ENCODE measurements at places on chromosomes 3 and 15.

DNA sequence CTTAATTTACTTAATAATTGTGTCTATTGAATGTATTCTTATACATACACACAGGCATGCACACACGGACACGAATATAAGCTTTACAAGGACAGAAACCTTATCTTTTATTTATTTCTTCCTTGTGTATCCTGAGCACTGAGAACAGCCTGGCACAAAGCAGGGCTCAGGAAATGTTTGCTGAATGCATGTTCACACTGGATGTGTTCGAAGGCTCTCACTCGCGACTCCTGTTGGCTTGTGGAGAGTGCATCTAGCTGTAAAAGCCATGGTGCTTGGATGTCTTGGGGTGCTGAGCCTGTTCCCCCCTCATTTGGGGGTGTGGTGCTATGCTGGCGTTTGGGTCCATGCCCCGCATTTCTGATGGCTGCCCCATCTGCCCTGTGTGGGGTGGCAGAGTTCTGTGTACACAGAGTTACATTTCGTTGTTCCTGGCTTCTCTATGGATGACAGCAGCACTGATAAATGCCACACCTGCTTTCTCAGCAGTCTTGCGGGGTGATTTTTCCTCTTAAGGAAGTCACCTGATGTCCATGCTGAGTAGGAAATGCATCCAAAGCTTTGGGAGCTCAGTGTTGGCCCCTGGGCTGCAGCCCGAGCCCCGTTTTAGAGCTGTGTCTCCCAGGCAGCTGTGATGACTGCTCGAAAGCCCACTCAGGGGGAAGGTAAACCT lies 148.5 kb downstream of the IGF1R start:
- no peak for DNase-seq

DNA sequence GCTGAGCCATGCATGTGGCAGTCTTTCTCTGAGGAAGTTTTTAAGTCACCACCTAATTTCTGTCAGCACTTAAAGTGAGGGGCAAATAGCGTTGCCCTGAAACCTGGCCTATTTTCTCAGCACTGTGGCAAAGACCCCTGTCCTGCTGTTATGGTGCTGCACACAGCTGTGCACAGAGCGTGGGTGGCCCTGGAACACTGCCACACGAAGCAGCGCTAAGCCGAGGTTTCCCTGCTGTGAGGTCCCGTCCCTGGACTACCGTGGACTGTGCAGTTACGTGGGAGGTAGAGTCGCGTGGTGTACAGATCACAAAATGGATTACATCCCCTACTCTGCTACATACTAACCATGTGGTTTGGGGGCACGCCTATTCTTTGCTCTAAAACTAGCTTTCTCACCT lies 101.6 kb upstream of the NR2E3 start:
- no peak for DNase-seq

- DNase-seq, result no peak
These were observed 16.0 kb downstream of the SEC61A1 start for GRCh38 chr3:128068156-128068620.

GRCh38 chr3:127000119-127000518 lies 17.2 kb downstream of the PLXNA1 start:
- DNase-seq, result no peak

DNA sequence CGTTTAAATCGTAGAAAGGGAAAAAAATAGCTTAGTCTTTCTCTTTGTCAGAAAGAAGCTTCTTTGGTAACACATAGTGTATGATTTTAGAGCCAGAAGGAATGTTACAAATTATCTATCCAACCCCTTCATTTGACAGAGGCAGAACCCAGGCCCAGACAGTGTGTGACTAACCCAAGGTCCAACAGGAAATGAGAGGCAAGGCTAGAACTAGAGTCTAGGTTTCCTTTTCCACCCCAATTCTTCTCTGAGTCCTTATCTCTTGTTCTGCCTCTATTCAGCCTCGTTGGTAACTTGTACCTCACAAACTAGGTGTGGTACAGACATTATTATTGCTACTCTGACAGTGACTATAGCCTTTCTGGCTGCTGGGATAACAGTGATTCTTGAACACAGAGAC lies 39.3 kb downstream of the QTRT2 start:
- DNase-seq, result no peak

DNA sequence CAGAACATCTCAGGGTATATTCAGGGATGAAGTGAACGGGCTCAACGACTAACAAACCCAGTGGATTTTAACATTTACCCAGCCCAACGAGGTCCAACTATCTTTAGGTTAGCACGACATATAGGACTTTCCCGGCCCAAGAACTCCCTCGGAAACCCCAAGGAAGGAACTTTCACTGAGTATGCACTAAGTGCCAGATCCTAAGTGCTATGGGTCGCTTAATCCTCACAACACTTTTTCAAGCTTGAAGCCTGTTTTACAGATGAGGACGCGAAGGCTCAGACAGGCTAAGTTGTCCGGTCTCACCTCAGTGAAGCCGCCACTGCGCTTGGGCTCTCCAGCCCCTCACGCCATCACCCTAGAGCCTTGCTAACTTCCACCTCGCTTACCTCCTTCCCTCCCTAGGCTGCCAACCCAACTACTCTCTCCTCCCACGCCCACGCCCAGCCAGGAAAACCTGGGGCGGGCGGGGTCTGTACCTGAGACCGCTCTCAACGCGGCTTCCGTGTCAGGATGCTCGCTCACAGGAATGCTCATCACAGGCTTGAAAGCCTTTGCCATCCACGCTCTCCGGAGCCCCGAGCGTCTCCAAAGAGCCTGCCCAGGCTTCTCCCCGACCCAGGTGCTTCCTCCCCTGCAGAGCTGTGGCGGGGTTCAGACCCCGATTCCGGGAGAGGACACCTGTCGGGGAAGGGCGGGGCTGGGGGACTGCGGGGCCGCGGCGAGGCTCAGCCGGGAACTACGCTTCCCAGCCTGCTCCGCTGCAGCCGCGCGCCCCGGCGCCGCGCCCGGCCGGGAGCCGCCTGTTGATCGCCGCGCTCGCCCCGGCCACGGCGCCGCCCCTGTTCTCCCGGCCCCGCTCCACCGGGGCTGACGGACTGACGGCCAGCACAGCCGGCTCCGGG lies at the start of gene TMOD2:
Gene TMOD2 (plus strand): TSS at position 806 of the 905 bp plus-strand sequence. CDS start 14,845 bp downstream, outside the sequence.
- peak; percentile 65 for DNase-seq

GRCh38 chr3:24272875-24273274 lies 221.8 kb downstream of the THRB start:
- DNase-seq, result no peak

- no peak for DNase-seq
These were observed at the start of gene MAP1A for GRCh38 chr15:43517354-43518196. MAP1A (plus strand) TSS chr15:43517608; CDS start chr15:43521474, 3,866 bp downstream.

DNA sequence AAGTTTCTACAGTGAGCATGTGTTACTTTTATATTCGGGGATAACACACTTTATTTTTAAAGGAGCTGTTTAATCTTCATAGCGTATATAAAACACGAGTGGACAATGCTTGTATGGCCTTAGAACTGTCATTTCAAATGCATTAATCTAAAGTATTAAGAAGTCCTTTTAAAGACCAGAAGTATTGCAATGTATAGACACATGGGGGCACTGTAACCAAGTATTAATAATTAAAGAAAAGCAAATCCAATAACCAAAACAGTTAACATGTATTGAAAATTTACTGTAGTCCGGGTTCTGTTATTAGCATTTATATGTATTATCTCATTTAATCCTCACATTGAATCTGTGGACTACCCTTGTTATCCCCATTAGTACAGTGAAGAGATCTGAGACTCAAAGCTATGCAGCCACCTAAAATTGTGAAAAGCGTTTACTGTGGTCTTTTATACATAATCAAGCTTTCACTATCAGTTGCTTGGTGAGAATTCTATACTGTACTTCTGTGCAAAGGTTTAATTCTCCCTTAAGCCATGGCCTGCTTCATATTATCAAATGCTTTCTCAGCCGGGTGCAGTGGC lies 10.1 kb downstream of the ARL14 start:
- DNase-seq, result no peak

- DNase-seq, result no peak
These were observed 289.1 kb upstream of the AZI2 start for GRCh38 chr3:28637742-28638141.

DNA sequence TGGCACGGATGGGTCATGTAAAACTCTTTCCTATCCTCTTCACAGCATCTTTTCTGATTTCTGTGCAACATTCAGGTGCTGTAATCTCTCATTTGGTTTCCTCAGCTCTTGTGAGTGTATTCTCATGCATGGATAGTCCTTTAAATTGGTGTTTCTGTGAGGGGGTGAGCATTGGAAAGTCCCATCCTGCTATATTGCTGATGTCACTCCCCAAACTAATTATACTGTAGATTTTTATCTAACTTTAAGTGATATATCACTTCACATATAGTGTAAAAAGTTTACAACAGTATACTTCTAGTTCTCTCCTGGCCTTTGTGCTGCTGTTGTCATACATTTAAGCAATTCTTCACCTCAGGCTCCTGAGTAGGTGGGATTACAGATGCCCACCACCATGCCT lies 102.7 kb downstream of the GLDN start:
- DNase-seq, result no peak

- DNase-seq, result no peak
These were observed 4.9 kb upstream of the PCYT1A start for GRCh38 chr3:196292286-196292923.

- no peak for DNase-seq
These were observed at the start of gene CERS3 for GRCh38 chr15:100528833-100529428. CERS3 (minus strand) TSS chr15:100528950; CDS start chr15:100501849, 27,101 bp downstream.

- no peak for DNase-seq
These were observed 171.8 kb upstream of the CDIN1 start for GRCh38 chr15:36407647-36408046.

- DNase-seq, result no peak
These were observed 553.8 kb upstream of the SGO1 start for GRCh38 chr3:20739814-20740213.

- DNase-seq, result no peak
These were observed 272.2 kb upstream of the NR2E3 start for GRCh38 chr15:71538181-71538580.

- DNase-seq, result no peak
These were observed 41.8 kb downstream of the SERPINI1 start for GRCh38 chr3:167777356-167777755.

DNA sequence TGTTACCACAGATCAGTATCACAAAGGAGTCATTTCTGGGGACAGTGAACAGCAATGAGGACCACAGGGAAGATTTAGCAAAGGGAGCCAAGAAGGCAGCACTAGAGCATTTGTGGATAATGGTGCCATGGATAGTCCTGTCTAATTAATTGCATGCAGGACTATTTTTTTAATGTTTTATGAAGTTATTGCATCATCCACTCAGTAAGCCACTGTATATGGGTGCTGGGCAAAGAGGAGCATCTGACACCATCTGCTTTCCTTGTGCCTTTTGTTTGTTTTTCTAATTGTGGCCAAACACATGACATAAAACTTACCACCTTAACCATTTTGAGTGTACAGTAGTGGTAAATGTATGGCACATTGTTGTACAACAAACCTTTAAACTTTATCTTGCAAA lies 301.1 kb upstream of the LRRFIP2 start:
- no peak for DNase-seq

DNA sequence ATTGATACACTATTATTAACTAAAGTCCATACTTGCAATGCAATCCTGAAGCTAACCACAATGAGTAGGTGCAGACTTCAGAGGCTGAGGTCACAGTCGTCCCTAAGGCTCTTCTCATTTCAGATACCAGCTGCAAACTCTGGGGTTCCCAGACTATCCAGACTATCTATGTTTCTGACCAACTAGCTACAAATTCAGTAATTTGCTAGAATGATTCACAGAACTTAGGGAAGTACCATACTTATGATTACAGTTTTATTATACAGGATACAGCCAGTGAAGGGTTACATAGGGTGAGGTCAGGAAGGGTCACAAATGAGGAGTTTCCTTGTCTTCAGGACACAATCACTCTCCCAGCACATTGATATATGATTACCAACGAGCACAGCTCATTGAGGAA lies 36.5 kb downstream of the PPM1L start:
- no peak for DNase-seq

DNA sequence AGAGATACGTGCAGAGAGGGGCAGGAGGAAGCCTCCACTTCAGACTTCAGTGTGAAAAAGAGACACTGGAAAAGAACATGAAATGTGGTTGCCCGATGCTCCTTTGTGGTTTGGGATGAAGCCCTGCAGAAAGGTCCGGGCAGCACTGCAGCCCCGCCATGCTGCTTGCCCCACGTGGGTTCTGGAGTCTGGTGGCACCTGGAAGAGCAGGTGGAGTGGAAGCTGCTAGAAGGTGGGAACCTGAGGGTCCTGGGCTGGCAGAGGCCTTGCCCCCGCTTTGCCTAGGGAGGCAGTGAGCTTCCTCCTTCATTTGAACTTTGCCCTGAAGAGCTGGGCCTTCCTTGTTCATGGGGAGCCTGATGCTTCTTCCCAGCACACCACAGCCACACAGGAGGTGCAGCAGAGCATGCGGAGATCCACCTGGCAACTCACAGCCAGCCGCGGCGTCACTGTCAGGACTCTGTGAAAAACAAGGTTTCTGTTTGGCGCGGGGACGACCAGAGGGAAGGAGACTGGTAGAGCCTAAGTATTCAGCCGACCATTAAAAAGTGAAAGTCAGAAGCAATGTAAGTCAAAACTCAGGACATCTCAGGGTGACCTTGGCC lies 59.0 kb downstream of the APBA2 start:
- DNase-seq, result no peak

DNA sequence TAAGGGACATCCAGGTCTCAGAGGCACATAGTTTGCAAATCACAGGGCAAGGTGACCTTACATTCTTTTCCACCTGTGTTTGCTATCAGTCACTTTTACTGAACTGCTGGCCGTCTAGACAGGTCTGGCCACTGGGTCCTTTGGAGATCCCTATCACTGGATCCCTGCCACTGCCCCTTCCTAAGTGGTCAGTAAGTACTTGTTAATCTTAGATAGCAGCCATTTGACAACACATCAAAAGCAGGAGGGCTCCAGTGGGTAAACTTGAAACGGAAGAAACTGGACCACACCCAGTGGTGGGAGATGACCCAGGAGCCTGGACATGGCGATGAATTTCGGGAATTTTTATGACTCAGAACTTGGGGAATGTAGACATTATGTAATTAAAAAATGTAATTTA lies 28.9 kb upstream of the RASGRP1 start:
- DNase-seq, result no peak

DNA sequence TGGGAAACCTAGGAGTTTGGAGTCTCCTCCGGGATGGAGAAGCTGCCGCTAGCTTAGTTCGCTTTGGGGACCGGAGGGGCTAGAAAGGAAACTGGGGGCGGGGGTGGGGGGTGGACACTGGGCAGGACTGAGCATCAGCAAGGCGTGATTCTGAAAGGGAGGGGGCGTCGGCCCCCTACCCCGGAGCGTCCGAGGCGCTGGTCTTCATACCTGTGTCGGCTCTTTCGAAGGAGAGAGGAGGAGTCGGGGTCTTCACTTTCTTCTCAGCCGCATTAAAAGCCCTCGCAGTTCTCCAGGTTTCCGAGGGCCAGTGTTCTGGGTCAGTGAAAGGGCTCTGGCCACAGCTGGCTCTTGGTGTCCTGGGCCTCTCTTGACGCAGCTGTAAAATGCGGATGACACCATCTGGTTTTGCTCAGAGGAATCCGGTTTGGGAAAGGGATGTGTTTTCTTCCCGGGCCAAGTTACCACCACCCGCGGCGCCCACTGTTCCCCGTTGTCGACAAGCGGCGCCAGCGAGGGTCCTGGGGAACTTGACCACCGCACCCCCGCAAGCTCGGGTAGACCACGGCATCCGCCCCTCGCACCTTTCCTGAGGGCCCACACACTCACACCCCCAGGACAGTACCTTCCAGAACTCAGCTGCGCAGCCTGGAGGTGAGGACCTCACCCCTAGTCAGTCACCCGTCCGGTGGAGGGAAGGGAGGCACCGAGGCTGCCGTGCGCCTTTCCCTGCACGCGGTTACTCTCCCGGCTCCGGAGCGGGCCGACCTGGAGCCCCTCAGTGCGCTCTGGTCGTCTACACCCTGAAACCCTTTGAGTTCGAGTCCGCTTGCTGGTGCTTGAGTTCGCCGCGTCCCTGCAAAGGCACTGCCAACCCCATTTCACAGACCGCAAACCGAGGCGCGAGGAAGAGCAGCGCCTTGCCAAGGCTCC lies 660 bp downstream of the CCK start:
- DNase-seq, result no peak
